ENCODE measurements at places on chromosomes 4 and X. TPM values are rescaled to one million over a fixed set of nuclear protein-coding genes. Genes with fewer than 3 reads are reported as not detected.

F11 gene
- polyA plus RNA-seq: 3.7 TPM

DNA sequence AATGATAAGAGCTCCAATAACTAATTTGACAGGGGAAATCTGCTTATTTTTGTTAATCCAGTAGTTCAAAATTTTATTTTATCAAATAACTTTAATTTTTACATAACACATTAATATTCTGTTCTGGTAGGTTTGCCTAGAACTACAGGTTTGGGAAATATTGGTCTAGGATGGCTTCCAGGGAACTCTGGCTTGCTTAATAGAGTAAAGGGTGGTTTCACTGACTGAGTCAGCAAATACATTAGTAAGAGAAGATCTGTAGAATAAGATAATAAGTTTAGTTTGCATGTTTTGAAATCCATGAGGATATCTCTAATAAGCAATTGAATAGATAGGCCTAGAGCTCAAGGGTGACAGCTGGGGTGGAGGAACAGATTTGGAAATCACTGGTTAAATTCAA, 500.7 kb downstream of the ZNF674 start:
- no peak for DNase-seq

GRCh38 chr4:34250562-34250961, 1993.8 kb downstream of the ARAP2 start:
- DNase-seq: no peak

- DNase-seq: no peak
Measured at GRCh38 chr4:6270636-6271121, 1.0 kb downstream of the WFS1 start.

DNA sequence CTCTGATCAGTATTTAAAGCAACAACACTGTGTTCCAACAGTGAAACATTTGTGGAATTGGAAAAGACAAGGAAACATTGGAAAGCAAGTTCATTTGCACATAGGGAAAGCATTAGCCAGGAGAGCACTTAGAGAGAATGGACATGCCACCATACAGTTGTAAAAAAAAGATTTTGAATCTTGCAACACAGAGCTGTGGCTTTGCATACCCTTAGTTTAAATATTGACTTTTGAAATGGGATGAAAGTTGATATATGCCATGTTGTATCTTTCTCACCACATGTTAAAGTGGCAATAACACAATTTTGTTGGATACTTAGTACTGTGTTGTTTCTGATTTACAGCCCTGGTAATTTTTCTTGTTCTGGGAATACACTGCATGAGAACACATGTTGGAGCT, 208.1 kb downstream of the BMPR1B start:
- no peak for DNase-seq

- DNase-seq: no peak
Measured at GRCh38 chr4:145873901-145874300, 64.7 kb downstream of the ZNF827 start.

DNA sequence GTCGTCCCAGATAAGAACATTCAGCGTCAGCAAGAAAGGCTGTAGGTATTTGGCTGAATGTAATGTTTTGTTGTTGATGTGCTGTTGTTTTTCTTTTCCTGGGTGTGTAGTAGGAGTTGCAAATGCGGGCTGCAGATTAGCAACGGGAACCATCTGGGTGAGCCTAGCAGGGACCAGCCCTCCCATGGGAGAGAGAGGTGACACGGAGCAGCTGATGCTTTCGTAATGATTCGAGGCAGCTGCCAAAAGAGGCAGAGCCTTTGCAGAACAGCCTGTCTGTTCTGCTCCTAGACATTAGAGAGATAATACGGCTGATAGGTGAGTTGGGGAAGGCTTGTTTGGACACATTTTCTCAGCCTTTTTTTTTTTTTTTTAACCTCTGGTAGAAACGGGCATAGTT, 25.3 kb downstream of the ARSF start:
- DNase-seq: no peak

- DNase-seq: peak; percentile 50
Measured at GRCh38 chr4:72295966-72296557, 264.3 kb downstream of the NPFFR2 start.

DNA sequence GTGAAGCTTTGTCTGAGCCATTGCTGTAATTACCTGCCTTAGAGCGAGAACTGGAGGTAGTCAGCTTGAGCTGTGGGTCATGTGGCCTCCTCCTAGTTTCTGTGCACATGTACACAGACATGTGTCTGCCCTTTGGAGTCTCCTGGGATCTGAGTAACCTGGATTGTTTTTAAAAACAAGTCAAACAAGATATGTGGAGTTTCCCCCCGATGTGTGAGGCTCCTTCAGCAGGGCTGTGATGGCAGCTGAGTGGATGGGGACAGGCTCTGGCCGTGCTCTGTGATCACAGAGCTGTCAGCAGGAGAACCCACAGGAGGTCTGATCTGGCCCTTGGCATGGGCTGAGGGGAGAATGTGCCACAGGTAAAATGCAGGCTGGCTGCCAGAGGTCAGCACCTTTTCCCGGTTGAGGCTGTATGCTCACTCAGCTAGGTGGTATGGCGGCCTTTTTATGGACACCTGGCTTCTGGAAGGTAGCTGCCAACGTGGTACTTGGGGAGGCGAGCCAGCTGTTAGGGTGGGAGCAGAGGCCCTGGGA, 38.4 kb downstream of the NOP14 start:
- DNase-seq: no peak

DNA sequence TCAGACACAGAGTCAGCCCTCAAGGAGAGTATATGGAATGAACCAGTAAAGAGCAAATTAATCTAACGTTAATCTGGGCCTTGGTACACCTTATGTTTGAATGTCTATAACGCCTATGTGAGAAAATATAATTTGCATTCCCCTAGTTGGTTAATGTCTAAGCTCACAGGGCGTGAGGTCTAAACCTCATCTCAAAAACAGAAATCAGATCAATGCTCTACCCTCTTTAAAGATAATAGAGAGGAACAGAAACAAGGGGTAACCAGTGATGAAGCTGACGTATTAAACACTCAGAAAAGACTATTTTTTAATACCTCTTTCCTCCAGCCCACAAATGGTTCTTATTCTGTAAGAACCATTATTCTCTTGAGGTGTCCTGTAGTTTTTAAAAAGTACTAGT, 369.2 kb upstream of the NOCT start:
- no peak for DNase-seq

GRCh38 chrX:19723427-19723826, 164.0 kb downstream of the SH3KBP1 start:
- DNase-seq: no peak

DNA sequence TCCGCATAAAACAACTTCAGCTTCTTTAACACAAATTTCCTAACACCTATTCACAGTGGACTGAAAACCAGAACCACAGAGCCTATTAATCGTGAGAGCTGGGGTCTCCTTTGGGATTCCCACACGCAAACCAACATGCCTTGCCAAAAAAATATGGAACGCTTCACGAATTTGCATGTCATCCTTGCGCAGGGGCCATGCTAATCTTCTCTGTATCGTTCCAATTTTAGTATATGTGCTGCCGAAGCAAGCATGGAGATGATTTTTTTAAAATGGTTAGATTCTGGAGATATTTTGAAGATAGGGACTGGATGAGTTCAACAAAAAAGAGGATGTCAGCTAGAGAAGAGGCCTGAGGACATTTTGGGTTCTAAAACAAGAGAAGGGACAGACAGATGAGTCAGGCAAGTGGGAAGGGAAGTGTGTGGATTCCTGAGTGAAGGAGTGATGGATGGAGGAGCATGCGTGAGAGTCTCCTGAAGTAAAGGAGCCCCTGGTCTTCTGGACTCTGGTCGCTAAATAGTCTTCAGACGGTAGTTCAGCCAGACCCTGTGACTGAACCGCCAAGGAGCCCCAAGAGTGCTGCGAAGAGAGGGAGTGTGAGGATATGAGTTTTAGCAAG, 9.5 kb upstream of the GATA1 start:
- DNase-seq: no peak

DNA sequence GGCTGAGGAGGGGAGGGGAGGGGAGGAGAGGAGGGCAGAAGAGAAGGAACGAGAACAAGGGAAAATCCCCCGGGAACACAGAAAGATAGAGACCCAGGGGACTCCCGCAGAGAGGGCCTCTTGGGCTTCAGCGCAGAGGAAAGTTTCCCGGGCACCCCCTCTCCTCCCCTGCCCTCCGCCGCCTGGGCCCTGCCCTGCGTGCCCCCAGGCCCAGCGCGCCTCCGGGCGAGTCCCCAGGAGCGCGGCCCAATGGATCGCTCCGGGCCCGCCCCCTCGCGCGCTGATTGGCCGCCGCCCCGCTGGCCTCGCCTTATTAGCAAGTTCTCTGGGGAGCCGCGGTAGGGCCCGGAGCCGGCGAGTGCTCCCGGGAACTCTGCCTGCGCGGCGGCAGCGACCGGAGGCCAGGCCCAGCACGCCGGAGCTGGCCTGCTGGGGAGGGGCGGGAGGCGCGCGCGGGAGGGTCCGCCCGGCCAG, at the start of gene MSX1:
Gene MSX1, plus strand, starts transcription at position 341 of the 474 bp plus-strand sequence. CDS start 235 bp downstream, outside the sequence.
- DNase-seq: peak; percentile 76

All from renal pelvis (tissue), 12 donors.